Anterior cingulate cortex (tissue), 58 donors: ENCODE measurements at places on chromosomes 4 and X.

- no peak for DNase-seq
Observed at GRCh38 chrX:41921492-41922430, 1.6 kb downstream of the CASK start.

GRCh38 chr4:53196882-53197771 is 168.7 kb downstream of the SCFD2 start:
- peak; percentile 52 for DNase-seq

DNA sequence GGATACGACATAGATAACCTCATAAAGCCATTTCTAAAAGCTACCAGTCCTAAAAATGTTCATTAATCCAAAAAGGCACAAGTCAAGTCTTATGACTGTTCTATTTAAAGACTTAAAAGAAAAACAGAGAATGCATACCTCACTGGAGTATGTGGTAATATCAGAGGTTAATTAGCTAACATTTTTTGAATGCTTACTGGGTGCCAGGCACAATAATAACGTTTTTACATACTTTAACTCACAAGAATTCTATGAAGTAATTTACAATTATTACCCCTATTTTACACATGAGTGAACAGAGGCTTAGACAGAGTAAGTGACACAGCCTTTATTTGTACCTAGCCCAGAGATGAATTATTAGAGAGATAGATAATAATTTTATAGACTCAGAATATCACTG is 207.5 kb downstream of the PDGFC start:
- no peak for DNase-seq

GRCh38 chr4:33422656-33423055 is 2702.5 kb downstream of the PCDH7 start:
- no peak for DNase-seq

GRCh38 chr4:23034731-23035130 is 342.0 kb downstream of the GBA3 start:
- no peak for DNase-seq

GRCh38 chrX:80810365-80810978 is 795 bp upstream of the BRWD3 start:
- DNase-seq: no peak

GRCh38 chrX:19956923-19957322 is 33.9 kb downstream of the BCLAF3 start:
- no peak for DNase-seq

DNA sequence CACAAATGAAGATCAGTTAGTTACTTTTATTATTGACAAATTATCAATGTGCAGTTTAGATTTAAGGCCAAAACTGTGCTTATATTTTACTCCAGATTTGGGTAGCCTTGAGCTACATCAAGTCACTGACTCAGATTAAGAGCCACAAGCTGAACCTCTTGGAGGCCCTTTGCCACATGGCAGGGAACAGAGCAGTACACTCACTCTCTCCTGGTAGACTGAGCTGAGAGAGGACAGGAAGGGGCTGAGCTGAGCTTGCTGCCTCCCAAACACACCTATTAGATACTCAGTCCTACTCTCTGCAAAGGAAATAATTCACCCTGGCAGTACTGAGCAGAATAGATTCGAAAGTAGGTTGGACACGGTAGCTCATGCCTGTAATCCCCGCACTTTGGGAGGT is 7.8 kb downstream of the STAP1 start:
- DNase-seq: no peak

DNA sequence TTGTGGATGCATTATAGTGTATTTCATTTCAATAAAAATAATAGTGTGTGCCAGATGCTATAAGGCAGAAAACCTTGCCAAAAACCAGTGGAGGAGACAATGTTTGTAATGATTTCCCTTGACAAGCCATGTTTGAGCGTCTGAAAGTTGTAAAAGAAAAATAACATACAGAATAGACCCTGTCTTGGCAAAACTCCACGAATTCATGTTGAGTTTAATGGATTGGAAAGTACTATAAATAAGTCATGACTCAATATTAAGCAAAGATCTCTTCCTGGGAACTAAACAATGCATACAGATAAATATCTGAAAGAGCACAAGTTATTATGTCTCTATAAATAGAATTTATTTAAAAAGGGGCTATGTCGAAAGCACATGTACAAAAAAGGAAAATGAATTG is 543.5 kb downstream of the GABRG1 start:
- DNase-seq: no peak

- no peak for DNase-seq
Observed at GRCh38 chr4:168641811-168642140, 144.9 kb downstream of the PALLD start.

- no peak for DNase-seq
Observed at GRCh38 chr4:143407474-143407873, 70.8 kb downstream of the GAB1 start.

DNA sequence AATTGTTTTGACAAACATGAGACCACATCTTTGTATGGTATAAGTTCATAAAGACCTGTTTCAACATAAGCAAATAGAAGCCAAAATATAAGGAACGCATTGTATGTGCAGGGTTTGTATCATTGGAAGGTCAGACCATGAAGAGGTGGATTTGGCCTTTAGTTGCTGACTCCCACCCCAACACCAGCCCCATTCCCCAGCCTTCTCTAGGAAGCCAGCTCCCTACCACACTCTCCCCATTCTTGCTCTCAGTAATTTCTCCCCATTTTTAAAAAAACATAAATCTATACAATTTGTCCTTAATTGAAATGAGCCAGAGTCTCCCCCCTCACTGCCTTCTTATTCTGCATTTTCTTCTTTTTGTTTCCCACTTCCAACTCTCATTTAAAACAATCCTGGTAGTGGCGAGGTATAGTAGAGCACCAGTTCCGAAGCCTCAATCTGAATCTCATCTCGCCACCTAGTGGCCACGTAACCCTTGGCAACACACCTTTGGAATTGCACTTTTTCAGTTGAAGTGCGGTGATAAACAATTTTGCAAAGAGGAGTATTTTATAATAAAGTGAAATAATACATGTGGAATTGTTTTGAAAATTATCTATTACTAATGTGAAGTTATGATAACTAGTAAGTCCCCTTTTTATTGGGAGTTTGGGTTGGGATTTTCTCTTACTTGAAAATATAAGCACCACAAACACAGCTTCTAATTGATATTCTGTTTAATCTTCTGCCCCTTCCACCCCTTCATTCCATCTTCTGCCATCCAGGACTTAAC is 126.6 kb downstream of the ASB9 start:
- DNase-seq: no peak

DNA sequence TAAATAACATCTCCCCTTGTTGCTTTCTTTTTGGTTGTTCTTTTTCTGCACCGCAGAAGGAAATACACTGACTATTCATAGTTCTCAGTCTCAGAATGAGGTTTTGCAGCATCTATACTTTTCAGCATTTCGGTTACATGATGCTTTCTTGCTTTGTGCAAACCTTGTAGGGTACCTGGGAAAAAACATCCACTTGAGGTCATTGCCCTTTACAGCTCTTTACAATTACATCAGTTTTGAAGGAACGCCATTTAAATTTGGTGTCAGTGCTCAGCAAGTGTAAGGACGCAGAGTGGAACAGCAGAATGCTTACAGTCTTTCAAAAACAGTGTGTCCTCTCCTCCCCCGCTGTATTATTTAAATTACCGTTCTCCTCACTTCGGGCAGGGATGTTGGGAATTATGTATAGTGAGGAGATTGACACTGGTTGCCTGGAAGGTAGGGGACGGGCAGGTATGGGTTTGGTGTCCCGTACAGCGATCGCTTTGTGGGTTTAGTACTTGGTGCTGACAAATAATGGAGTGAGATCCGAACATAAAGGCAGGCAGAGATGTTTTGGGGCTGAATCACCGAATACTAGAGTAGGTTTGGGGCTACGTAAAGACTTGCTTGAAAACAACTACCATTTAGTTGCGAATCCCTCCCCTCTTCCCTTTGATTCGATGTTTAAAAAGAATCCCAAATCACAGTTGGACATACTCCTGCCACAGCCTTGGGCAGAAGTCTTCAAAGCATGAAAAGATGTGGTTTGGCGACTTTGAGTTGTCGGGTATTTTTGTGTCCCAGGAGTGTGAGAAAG is 2.0 kb upstream of the NKX3-2 start:
- no peak for DNase-seq

GRCh38 chr4:88866862-88867550 is 169.4 kb upstream of the NAP1L5 start:
- DNase-seq: no peak

DNA sequence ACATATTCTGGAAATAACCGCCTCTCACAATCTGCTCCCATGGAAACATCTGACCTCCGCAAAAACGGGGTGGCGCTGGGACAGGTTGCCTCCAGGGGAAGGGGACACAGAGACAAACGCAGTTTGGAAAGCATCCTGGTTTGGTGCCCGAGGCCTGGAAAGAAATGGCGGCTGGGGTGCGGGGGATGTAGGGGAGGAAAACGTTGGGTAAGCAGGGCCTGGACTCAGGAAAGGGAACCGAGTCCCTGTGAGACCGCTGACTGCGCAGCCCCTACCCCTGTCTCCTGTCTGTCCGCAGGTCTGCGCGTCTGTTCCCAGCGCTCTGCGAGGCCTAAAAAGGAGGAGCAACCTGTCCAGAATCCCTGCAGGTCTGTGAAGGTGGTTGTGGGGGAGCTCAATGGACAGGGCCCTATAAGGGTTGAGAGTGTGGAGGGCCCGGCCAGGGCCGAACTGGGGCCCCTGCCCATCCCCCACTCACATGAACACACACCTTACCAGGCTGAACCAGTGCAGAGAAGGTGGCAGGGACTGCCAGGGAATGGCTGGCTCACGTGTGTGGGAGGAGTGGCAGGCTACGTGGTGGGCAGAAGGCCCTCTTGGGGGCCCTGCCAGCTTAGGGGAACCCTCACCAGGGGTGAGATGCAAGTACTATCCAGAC is 672 bp downstream of the TCEAL3 start:
- DNase-seq: no peak

DNA sequence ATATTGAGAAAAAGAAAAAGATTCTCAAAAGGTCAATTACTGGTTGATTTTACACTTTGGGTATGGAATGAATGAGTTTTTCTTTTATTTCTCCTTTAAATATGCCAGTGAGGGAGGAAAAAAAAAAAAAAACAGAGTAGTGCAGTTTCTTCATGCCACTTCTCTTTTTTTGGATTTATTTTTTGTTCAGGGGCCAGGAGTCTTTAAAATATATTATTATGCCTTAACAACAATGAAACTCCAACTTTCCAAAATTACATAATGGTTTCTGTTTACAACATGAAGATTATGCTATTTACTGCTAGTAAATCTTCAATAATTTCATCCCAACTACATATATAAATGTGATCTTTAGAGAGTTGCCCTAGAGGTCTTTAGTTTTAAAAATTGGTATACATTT is 31.9 kb downstream of the DTHD1 start:
- DNase-seq: no peak

DNA sequence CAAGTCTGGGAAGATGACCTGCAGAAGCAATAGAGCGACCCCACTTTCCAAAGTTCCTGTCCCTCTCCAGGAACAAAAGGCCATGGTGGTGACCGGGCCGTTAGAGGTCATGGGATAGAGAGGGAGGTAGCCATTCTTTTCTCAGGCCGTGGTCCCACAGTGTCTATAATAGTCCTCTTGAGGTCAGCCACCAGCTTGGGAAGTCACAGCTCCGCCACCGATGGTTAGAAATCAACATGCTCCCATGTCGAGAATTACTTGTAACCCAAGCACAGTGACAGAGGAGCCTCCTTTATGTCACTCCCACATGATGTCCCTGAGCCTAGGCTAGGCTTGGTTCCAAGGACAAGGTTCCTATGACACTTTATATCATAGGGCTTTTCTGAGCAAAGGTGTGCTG is 48.3 kb upstream of the CBR4 start:
- no peak for DNase-seq

GRCh38 chrX:10859353-10859752 is 239.0 kb upstream of the MID1 start:
- DNase-seq: no peak

DNA sequence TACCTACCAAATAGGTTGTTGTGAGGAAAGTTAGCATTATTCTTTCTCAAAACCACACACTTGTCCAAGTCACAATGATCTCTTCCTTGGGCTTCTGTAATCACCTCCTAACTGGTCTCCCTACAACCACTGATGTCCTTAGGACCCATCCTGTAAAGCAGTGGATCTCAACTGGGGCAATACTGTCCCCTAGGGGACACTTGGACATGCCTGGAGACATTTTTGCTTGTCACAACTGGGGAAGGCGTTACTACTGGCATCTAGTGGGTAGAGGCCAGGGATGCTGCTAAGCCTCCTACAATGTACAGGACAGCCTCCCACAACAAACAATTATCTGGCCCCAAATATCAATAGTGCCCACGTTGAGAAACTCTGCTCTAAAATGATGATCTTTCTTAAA is 118.7 kb upstream of the AP1S2 start:
- peak; percentile 0 for DNase-seq

GRCh38 chrX:63920875-63921274 is 135.9 kb upstream of the ARHGEF9 start:
- no peak for DNase-seq

GRCh38 chr4:156291317-156291716 is 337.7 kb upstream of the CTSO start:
- no peak for DNase-seq

GRCh38 chr4:54779036-54779435 is 121.3 kb downstream of the KIT start:
- no peak for DNase-seq

- no peak for DNase-seq
Observed at GRCh38 chrX:41677183-41678060, 11.4 kb upstream of the GPR34 start.

- DNase-seq: no peak
Observed at GRCh38 chrX:68634649-68635227, 12.7 kb upstream of the STARD8 start.

GRCh38 chr4:127632420-127633403 is at the start of gene INTU:
INTU (plus strand) TSS chr4:127632957; CDS start chr4:127633035, 78 bp downstream.
- DNase-seq: peak; percentile 93
